ENCODE measurements at places on chromosomes 13 and 19.

DNA sequence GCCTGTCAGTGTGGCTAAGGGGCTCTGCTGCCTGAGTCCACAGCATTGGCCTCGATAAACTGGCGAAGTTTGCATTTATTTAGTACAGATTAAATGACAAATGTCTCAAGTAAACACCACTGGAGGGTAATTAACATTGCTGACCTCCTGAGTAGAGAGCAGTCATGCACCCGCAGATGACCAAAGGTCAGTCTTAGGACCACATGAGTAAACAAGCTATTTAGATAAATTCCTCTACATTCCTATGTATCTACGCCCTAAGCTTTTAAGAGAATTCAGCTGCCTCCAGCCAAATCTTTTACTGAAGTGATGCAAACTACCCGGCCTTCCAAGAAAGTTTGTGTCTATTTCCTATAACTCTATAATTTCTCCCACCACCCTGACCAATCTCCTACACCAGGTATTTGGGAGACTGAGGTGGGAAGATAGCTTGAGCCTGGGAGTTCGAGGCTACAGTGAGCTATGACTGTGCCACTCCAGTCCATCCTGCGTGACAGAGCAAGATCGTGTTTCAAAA, 22.9 kb downstream of the CD70 start:
- no peak for DNase-seq

DNA sequence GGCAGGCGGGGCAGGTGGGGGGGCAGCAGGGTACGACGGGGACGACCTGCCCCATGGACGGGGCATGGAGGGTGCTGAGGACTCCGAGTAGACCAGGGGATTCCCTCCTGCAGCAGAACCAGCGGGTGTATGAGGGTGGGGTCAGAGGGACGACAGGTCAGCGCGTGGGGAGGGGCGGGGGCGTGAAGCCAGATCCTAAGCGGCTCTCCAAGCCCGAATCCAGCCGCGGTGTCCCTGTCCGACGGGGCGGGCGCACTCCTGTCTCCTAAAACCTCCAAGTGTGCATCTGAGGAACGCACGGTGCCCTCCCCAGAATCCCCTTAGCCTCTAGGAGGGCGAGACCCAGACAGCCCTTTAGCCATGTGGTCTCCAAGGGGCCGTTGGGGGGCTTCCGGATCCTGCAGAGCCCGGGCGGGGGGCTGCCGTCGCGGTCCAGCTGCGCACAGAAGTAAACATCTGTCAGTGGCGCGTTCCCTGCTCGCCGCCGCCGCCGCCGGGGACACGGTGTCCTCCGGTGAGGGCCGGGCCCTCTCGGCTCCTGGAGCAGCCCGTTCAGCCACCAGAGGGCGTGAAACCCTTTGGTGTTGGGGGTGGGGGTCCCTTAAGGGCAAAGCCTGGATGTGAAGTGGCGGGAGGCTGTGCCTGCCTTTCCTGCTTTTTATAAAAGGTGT, 730 bp downstream of the NRTN start:
- peak; percentile 45 for DNase-seq

DNA sequence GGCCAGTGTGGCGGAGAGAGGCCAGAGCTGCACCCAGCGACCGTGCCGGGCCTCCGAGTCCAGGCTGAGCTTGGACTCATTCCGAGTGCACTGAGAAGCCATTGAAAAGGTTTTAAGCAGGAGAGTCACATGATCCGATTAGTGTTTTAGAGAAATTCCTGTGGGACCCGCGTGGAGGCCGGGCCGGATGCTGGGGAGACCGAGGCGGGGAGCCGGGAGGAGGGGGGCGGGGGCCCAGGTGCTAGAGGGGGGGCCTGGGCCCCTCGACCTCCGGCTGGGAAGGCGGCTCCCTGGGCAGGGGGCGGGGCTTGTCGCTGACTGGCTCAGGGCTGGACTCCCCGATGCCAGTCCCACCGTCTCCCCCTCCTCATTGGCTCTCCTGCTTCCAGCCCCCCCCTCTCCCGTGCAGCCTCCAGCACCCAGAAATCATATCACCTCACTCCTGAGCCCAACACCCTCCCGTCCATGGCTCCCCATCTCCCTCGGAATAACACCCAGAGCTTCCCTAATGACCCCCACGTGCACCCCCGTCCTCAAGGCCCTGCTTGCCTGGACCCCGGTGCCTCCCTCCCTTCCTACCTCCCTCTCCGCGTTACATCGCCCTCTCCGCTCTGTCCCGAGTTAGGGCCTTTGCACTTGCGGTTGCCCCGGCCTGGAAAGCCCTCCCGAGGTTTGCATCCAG, 5.2 kb upstream of the ZNF579 start:
- DNase-seq = no peak

GRCh38 chr13:92488249-92488852, 738.3 kb upstream of the GPC6 start:
- DNase-seq = no peak

GRCh38 chr19:47036097-47036651, 12.2 kb downstream of the TMEM160 start:
- no peak for DNase-seq

GRCh38 chr13:100473087-100473486, 115.5 kb downstream of the GGACT start:
- DNase-seq = no peak

DNA sequence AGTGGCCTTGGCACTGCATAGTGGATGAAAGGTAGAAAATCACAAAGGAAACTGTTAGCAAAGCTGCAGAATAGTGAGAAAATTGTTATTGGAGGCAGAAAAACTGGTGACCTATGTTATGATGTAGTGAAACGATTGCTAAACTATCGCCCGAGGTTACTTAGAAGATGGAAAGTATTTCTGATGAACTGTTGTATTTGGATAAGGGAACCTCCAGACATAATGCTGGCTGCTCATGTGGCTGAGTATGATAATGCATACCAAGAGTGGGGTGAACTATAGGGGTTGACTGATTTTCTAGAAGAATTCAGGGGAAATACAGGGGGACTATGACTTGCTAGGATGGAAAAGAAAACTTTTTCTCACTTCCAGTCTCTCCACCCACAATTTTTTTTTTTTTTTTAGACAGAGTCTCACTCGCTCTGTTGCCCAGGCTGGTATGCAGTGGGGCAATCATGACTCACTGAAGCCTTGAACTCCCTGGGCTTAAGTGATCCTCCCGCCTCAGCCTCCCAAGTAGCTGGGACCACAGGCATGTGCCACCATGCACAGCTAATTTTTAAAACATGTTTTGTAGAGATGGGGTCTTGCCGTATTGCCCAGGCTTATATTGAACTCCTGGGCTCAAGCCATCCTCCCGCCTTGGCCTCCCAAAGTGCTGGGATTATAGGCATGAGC, 4.4 kb upstream of the EID2 start:
- no peak for DNase-seq

DNA sequence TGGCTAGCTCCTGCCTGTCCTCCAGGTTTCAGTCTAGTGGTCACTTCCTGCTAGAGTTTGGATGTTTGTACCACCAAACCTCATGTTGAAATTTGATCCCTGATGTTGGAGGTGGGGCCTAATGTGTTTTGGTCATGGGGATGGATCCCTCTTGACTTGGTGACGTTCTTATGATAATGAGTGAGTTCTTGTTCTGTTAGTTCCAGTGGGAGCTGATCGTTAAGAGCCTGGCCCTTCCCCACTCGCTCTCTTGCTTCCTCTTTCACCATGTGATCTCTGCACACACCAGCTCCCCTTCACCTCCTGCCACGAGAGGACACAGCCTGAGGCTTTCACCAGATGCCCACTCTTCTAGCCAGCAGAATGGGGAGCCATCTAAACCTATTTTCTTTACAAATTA, 86.8 kb upstream of the SCEL start:
- DNase-seq = no peak

DNA sequence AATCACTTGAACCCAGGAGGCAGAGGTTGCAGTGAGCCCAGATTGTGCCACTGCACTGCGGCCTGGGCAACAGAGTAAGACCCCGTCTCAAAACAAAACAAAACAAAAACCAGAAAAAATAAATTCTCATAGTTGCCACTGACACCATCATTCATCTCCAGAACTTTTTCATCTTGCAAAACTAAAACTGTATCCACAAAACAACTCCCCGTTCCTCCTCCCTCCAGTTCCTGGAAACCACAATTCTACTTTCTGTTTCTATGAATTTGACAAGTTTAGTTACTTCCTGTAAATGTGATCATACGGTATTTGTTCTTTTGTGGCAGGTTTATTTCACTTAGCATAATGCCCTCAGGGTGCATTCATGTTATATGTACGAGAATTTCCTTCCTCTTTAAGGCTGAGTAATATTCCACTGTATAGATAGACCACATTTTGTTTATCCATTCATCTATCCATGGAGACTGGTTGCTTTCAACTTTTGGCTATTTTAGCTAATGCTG, 13.2 kb upstream of the ADGRE5 start:
- no peak for DNase-seq

- no peak for DNase-seq
These were observed 722.0 kb downstream of the DIAPH3 start for GRCh38 chr13:59441596-59442280.

DNA sequence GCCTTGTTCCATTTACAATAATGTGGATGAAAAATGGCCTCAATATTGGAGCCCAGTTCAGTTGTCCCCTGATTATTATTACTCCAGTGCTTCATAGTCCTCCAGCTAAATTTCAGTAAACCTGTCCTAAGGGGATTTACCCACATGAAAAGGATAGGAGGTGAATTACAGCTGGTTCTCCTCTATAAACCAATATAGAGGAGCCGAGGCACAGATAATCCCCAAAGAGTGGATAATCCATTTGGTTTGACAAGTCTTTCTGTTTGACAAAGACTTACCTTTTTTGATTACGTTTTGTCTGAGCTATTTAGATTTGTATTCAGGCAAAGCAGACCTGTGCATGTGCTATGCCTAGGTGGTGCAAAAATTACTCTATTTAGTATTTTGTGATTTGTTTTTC, 2.7 kb downstream of the CNMD start:
- no peak for DNase-seq

DNA sequence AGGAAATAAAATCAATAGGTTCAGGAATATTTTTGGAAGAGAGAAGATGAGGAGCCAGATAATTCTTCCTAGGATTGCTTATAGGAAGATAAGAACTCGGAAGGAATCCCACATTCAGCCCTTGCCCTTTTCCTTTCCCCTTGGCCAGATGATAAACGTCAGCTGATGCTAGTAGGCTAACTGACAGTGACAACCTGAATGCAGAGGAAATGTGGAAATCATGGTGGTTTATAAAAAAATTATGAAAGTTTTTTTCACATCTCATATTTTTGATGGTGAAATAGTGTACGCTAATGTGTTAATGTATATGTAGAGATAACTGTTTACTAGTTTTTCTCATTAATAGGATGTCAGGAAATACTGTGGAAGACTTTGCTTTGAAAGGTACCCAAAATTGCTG, 56.9 kb downstream of the EDNRB start:
- no peak for DNase-seq

DNA sequence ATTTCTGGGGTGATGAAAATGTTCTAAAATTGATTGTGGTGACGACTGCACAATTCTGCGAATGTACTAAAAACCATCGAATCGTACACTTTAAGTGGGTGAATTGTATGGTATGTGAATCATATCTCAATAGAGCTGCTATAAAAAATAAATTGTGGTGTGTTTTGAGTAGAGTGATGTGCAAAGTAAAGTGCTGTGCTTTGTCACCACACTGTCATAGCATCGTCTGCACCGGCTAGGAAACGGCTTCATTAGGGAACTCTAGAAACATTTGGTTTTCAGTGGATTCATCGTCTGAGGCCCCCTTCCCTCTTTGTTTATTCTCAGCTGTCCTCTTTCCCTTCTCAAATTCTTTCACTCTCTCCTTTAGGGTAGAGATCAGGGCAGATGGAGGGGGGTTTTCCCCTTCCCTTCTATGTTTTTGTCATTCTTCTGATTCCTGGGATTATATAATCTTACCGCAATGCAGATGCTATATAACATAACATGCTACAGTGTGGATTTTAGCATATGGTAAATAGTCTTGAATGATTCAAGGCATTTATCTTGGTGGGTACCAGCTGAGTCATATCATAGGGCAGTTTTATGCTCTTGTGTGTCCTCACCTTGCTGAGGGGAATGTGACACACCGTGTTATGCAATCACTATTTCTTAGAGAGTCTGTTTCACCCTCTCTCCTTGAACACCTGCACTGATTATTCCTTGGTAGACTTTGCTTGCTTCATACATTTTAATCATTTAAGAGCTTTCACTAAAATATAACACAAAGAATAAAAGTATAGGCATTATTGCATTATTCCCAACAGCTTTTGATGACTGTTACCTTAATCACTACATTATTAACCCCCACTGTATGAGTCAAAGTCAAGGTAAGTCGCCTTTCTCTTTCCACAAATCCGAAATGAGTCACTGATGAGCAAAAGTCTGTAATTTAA, 239.4 kb downstream of the DCLK1 start:
- DNase-seq = no peak

DNA sequence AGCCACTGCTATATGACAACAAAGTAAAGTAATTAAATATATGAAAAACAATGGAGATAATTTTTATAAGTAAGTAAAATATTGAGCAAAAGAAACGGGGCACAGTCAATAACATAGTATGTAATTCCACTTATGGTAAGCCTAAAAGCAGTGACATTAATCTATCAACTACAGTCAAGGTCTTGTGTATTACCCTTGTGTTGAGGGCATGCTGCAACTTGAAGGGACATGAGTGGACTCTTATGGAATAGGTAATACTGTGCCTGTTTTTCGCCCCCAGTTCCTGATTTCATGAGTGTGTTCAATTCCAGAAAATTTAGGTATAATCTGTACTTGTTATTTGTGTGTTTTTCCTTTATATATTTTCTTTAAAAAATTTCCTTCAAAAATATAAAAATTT, 201.3 kb upstream of the SLITRK6 start:
- no peak for DNase-seq

DNA sequence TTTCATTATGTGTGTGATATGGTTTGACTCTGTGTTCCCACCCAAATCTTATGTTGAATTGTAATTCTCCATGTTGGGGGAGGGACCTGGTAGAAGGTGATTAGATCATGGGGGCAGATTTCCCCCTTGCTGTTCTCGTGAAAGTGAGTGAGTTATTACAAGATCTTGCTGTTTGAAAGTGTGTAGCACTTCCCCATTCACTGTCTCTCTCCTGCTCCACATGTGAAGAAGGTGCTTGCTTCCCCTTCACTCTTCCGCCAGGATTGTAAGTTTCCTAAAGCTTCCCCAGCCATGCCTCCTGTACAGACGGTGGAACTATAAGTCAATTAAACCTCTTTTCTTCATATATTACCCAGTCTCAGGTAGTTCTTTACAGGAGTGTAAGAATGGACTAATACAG, 54.3 kb upstream of the SERTM1 start:
- no peak for DNase-seq

DNA sequence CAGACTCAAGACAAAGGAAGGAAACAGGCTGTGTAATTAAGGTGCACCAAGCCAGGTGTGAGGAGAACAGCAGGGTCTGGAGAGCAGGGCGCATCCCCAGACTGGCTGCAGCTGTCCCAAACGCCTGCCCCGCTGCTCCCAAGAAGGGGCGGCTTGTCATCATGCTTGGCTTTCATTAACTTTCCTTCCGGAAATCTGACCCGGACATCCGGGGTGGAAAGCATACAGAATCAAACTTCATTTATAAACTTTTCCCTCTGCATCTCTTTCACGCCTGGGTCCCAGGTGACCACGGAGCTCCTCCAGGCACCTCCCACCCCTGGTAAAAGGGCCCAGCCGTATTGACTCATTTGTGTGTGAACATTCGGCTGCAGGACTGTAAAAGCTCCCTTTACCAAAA, 31.7 kb downstream of the TSHZ3 start:
- DNase-seq = no peak
